Sciatic nerve (tissue), 2 donors: ENCODE measurements at places on chromosomes 2 and 18. TPM values are rescaled to one million over a fixed set of nuclear protein-coding genes. Genes with fewer than 3 reads are reported as not detected.
A peak's percentile ranks its signal among the peaks of the same experiment; 100 is the strongest.

DNA sequence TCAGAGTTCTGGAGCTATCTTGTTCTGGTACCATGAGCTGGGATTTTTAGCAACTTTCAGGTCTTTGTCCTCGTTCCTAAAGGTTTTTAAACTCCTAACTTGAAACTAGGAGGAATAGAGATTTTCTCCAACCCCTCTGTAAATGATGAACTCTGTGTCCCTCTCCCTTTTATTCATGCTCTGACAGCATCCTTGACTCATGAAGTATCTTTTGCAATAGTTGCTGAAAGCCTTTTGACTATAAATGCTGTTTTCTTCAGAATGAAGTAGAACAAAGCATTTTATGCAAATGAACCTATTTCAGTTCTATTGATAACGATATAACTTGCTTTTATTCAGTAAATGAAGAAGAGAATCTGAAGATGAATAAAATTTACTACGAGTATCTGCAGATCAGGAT lies 17.0 kb upstream of the MAPRE2 start:
- DNase-seq: no peak

DNA sequence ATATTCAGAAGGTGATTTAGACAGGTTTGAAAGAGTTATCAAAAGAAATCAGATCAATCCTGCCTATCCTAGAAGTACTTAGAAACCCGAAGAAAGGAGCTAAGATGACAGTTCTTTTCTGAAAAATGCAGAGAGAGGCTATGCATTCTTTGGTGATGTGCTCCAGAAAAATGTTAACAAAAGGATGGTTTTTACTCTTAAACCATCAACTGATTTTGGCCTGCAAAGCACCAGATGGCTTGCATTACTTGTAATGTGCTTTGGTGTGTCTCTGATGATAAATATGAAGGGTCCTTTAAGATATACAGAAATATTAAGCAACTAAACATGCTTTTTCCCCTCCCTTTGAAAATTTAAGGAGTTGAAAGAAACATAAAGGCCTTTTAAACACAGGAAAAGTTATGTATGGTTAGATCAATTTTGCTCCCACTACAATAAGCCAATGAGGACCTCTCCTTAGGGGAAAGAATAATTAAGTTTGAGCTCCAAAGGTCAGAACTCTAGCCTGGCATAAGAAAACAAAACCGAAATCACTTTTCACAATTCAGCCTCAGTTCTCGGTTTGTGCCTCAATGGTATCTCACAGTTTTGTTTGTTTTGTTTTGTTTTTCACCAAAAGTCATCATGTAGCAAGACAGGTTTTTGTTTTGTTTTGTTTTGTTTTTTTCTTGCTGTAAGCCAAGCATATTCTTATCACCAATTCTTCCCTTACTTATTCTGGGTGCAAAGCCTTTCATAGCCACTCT lies 302.4 kb upstream of the NT5C1B start:
- no peak for DNase-seq

- DNase-seq: no peak
Observed at GRCh38 chr2:28101123-28101522, 210.6 kb downstream of the BABAM2 start.

- DNase-seq: no peak
Observed at GRCh38 chr18:10032331-10033015, 118.7 kb downstream of the VAPA start.

The LHCGR gene
- total RNA-seq: 12.4 TPM

GRCh38 chr2:132871831-132872230 lies 201.8 kb upstream of the LYPD1 start:
- DNase-seq: no peak

The HRH4 gene
- total RNA-seq: 0.36 TPM

- no peak for DNase-seq
Observed at GRCh38 chr2:176643646-176644045, 374.4 kb downstream of the MTX2 start.

DNA sequence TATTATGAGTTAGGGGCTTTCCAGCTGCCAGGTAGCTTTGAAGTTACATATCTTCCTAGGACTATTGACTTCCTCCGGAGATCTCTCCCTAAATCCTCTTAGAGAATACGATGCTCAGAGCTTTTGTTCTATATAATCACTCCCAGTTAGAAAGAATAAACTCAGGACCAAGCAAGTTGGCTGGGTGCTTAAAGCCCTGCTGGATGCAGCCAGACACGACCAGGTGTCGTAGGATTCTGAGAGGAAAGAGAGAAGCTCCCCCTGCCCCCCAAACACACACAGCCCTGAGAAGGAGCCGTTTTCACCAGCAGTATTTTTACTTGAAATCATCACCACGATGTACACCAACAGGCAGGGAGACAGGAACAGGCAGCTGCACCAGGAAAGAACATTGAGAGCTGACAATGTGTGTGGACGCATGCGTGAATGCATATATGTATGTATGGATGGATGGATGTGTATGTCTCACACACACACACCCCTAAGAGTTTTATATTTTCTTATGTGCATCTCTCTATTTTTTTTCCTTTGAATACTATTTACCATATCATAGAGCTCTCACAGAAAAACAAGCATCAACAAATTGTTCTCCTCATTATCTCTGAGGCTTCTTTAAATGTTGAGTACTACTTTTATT lies 382.6 kb downstream of the EPHA4 start:
- DNase-seq: no peak

The CCT7 gene
- 194 TPM for total RNA-seq

The CFC1 gene
- not detected for total RNA-seq

GRCh38 chr2:118954297-118955060 lies 12.5 kb downstream of the MARCO start:
- DNase-seq: no peak

The SERPINB10 gene
- not detected for total RNA-seq

GRCh38 chr2:38653715-38654527 lies 12.0 kb upstream of the GALM start:
- DNase-seq: no peak

DNA sequence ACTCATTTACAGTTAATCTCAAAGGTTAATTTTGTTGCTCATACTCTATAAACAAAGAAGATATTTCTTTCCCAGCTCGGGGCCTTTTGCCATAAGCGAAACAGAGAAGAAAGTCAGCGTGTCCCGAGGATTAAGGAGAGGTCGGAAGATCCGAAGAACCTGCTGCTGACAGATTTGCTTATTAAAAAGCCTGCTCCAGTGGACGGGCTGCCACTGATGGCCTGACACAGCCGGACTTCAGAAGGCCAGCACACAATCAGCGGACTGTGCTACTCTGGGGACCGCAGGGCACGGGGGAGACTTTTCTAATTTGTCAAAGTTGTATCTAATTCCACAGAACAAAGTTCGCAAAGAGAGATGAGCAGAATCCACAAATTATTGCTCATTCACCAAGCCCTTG lies 315.4 kb downstream of the ETAA1 start:
- DNase-seq: no peak

GRCh38 chr2:227713291-227713690 lies 4.5 kb downstream of the SLC19A3 start:
- DNase-seq: no peak

The INPP5D gene
- 56.3 TPM for total RNA-seq

DNA sequence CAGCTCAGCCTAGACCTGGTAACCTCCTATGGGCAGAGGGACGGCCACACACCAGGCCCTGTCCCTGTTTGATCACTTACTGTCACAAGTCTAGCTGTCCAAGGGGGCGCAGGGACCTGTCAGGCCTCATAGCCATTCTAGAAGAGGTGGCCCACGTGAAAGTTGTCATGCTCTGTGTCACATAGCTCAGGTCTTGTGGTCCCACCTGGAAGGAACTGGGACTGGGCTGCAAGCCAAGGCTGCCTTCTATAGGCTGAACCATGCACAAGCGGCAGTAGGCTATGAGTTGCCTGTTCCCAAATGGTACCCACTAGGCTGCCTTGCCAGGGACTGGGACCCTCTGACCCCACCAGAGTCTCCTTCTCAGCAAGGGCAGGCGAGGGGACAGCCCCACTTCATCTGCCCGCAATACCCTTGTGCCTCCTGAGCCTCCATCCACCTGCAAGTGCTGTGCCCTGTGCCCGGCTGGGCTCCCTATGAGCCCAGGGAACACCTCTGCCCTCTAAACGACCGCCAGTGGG lies 177.5 kb downstream of the ANAPC1 start:
- DNase-seq: no peak

The VSNL1 gene
- 0.67 TPM for total RNA-seq

The FMNL2 gene
- 129 TPM for total RNA-seq

GRCh38 chr18:45852631-45853030 lies 27.2 kb downstream of the SIGLEC15 start:
- DNase-seq: no peak

- DNase-seq: no peak
Observed at GRCh38 chr18:34207344-34207851, 17.3 kb downstream of the NOL4 start.

DNA sequence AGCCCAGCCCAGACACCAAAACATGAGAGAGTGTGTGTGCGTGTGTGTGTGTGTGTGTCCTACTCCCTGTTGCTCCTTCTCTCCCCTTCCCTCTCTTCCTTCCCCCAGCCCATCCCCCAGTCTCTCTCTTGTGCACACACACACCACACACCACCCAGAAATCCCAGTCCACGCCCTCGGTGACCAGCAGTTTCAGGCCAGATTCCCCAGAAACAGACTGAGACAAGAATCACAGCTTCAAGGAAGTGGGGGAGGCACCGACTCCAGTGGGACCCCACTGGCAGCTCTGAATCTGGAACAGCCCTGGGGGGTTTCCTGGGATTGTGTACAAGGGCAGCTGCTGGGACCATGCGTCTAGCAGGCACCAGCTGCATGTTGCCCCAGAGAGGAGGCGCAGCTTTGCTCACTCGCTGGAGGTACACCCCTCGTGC lies 113.5 kb downstream of the NDUFA10 start:
- DNase-seq: no peak

DNA sequence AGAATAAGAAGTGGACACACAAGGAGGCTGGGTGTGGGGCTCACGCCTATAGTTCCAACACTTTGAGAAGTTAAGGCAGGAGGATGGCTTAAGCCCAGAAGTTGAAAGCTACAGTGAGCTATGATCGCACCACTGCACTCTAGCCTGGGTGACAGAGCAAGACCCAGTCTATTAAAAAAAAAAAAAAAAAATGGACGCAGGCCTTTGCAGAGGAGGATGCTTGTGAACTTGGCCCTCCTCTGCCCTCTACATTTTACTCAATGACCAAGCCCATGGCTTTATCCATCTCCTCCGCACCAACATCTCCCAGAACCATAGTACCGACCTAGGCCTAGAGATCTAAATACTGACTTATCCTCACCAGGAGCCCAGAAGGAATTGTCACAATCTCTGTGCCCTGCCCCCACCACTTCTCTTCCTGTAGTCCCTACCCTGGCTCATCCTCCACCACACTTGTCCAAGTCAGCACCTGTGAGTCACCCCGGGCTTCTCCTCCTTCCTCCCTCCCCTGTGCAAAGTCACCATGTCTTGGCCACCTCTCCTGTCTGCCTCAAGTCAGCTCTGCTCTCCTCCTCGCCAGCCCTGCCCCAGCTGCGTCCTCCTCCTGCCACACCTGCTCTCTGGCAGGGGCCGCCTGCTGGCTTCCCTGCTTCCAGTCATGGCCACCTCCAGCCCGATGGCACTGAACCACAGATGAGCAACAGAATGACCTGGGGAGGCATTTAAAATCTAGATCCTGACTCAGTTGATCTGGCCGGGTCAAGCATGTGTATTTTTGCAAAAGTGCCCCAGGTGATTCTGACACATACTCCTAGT lies 35.8 kb upstream of the ASPRV1 start:
- peak; percentile 42 for DNase-seq

The SLC4A3 gene
- 6.7 TPM for total RNA-seq

GRCh38 chr2:130985206-130985780 lies 108.0 kb downstream of the FAM168B start:
- DNase-seq: no peak

DNA sequence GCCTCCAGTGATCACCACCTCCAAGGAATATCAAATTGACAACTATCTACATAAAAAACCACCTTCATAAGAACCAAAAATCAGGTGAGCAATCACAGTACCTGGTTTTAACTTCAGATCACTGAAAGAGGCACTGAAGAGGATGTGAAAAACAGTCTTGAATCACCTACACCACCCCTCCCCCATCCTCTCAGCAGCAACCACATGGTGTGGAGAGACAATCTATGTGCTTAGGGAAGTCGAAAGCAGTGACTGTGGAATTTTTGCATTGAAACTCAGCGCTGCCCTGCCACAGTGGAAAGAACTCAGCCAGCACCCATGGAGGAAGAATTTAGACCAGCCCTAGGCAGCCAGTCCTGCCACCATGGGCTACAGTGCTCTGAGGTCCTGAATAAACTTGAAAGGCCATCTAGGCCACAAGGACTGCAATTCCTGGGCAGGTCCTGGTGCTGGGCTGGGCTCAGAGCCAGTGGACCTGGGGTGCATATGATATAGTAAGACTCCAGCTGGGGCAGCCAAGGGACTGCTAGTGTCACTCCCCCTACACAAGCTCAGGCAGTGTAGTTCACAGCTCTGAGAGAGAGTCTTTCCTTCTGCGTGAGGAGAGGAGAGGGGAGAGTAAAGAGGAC lies 75.6 kb downstream of the ATL2 start:
- DNase-seq: no peak

GRCh38 chr2:131572175-131572574 lies 44.5 kb downstream of the CCDC74A start:
- DNase-seq: no peak

DNA sequence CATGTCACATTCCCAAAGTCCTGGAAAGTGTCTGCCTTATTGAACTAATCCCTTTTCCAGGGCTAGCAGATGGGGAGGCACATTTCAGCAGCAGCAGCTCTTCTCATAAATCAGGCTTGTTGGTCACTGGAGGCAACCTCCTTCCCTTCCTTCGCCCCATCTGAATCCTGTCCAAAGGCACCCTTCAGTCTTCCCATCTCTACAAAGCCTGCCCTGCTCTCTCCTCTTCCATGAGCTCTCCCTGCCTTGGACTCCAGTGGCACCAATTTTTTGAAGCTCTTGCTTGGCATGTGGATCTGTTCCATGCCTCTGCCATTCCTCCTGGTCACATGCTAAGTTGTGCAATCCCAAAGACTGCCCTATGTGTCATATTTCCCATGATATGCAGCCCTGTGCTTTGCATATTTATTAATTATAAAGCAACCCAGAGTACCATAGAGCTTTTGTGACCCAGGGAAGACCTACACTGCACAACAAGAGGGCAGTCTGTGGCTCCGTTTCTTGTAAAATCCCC lies 70.3 kb downstream of the ANTXR1 start:
- DNase-seq: no peak

DNA sequence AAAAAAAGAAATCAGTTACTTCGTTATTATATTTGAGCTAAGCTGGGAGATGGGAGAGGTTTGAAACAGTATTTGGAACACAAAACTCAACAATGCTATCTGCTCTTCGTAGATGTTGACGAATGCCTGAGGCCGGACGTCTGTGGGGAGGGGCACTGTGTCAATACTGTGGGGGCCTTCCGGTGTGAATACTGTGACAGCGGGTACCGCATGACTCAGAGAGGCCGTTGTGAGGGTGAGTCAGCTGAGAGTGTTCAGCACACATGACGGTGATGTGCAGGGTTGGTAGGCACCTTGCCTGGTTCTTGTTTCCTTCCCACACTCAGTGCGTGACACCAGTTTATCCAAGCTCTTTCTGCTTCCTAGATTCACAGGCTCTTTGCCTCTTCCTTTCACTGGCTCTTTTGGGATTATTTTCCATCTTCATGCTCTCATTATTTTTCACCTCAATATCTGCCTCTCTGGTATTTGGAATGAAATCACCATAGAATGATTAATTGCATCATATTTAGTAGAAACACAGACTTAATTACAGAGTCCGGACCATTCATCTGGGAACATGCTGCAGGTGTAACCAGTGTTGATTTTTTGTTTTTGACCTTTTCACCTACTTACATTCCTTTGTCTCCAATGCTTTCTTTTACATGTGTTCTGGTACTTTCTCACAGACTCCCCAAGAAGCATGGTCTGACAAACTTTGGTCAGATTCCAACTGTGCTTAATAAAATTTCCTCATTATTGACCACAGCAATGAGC lies 200.6 kb upstream of the RASGRP3 start:
- DNase-seq: no peak

GRCh38 chr2:60058781-60059180 lies 494.7 kb downstream of the BCL11A start:
- DNase-seq: no peak
